ENCODE measurements at places on chromosomes 2 and 18.

DNA sequence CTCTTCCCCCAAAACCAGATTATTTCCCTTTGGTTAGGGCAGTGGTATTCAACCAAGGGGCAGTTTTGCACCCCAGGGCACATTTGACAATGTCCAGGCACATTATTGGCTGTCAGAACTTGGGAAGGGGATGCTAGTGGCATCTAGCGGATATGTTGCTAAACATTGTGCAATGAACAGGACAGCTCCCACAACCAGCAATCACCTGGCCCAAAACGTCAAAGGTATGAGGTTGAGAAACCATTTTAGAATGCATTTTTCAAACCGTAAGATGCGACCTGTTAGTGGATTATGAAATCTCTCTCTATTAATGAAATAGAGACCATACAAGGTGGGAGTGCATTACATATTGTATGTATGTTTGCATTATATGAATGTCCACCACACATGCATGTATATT is 54.2 kb downstream of the CD8B2 start:
- DNase-seq = no peak

DNA sequence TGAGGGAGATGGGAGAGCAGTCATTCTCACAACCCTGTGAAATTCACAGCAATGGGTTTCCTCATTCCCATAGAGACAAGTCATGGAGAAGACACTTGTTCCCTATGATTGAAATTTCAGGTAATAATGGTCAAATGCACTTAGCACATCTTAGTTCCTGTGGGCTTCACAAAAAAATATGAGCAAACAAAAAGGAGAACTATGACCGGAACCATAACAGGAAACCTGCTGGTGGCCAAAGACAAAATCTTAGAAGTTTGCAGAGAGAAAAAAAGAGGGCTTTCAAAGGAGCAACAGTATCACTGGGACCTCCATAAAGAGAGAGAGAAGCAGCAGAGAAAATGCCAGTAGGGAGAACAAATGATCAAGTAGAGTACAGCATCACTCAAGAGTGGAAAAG is 138.9 kb upstream of the APCDD1 start:
- DNase-seq = no peak

GRCh38 chr2:71226096-71226964 is 573 bp downstream of the PAIP2B start:
- DNase-seq = no peak

- DNase-seq = no peak
Measured at GRCh38 chr2:26989156-26989555, 18.7 kb downstream of the MAPRE3 start.

GRCh38 chr2:187869195-187869594 is 315.0 kb upstream of the TFPI start:
- DNase-seq = no peak

DNA sequence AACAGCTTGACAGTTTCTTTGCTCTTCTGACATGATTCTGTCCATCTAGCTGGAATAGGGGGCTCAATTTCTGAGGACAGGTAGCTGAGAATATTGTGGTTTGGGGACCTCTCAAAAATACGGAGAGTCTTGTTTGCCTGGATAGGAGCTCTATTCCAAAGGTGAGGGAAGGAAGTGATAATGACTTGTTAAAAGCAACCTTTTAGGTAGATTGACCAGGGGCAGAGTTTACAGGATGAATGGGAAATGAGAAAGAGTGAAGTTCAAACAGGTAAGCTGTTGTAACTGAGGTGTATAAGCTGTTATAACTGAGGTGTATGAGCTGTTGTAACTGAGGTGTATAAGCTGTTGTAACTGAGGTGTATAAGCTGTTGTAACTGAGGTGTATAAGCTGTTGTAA is 25.1 kb downstream of the PARD3B start:
- no peak for DNase-seq

GRCh38 chr2:64402876-64403275 is 51.1 kb upstream of the LGALSL start:
- no peak for DNase-seq

GRCh38 chr2:9443526-9443925 is 20.1 kb downstream of the CPSF3 start:
- DNase-seq = no peak

DNA sequence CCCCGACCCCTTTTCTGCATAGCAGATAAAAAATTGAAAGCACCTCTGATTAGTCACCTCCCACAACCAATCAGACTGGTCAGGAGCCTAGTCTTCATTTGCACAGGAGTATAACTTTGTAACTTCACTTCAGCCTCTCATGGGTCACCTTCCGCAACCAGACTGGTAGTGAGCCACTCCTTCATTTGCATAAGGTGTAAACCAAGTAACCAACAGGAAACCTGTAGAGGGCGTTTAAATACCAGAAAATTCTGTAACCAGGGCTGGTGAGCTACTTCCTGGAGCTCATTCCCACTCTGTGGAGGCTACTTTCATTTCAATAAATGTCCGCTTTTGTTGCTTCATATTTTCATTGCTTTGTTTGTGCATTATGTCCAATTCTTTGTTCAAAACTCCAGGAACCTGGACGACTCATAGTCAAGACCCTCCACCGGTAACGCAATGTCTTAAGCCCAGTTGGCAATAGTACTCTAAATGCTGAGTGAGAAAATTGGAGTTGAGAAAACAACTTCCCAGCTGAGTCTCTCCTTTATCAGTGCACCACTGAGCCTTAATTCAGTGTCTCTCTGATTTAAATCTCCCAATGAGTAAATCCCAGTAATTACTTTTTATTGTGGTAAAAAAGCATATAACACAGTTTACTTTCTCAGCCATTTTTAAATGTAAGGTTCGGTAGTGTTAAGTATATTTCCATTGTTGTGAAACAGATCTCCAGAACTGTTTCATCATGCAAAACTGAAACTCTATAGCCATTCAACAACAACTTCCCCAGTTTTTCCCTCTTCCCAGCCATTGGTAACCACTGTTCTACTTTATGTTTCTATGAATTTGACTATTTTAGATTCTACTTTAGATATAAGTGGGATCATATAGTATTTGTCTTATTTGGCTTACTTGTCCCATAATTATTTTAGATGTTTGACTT is 392.7 kb upstream of the SLC8A1 start:
- no peak for DNase-seq

- DNase-seq = no peak
Measured at GRCh38 chr18:10020171-10020570, 106.4 kb downstream of the VAPA start.

- DNase-seq = no peak
Measured at GRCh38 chr2:205868773-205869333, 186.6 kb downstream of the NRP2 start.

All from stimulated activated CD8-positive, alpha-beta memory T cell treated with anti-CD3 and anti-CD28 coated beads, Interleukin-15, amount 100 ng/mL, for 24 hours (primary cell).